NCI-H226 (cell line): ENCODE measurements at places on chromosomes 13 and 19.

GRCh38 chr13:43676320-43676719 lies 110.5 kb downstream of the ENOX1 start:
- DNase-seq: no peak

- DNase-seq: no peak
Measured at GRCh38 chr13:113756441-113757097, 2.5 kb upstream of the TMEM255B start.

DNA sequence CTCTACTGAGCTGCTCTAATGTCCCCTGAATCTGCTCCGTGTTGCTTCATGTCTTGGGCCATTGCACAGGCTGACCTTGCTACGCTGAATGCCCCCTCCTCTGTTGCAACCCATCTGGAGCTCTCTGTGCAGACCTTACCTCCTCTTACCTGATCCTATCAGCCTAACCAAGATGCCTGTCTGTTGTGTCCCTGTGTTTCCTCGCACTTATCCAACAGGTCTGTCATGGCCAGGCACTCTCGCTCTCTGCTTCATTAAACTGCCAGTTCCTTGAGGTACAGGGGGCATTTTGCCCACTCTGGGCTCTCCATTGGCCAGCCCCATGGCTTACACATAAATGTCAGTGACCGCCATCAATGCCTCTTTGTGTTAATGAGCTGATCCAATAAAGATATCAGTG lies 277.7 kb upstream of the TSHZ3 start:
- no peak for DNase-seq

GRCh38 chr19:7874076-7874896 lies at the start of gene PRR36:
Gene PRR36 (minus strand): TSS chr19:7874390. CDS start chr19:7873689, 701 bp downstream.
- peak; percentile 49 for DNase-seq

DNA sequence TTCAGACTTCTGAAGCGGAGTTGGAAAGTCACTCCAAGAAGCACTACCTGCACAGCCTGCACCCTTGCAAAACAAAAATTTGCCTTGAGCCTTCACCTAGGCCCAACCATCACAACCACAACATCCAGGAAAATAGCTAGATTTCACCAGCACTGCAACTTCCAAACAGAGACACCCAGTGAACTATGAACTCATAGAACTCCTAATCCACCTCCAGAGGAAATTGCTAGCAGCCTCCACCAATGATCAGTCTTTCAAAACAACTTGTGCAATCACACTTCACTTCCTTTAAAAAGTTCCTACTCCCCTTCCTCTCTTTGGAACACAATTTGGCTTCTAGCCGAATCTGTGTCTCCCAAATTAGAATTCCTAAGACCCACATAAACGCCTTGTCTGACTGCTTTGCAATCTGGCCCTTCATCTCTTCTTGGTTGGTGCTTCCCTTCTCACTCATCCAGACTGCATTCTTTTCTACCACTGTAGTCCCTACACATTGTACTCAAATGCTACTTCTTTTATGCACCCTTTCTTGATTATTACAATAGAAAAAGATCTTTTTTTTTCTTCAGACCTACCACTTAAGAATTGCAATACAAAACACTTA lies 489.2 kb upstream of the ARGLU1 start:
- no peak for DNase-seq

DNA sequence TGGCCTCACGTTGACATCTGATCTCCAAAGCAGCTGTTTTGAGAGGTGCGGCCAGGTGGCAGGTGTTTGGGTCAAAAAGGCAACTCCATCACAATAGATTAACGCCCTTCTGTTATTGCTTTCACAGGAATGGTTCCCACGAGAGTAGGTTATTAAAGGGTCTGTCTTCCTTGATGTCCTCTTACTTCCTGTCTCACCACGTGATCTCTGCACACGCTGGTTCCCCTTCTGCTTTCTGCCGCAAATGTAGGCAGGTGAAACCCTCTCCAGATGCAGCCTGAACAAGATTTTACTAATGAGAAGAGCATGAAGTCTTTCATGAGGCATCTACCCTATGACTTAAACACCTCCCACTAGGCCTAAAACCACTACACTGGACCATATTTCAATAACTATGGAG lies 22.8 kb upstream of the ZNF564 start:
- DNase-seq: no peak

GRCh38 chr19:55642153-55643002 lies 1.1 kb upstream of the ZNF581 start:
- no peak for DNase-seq

GRCh38 chr13:39870197-39870747 lies 214.8 kb downstream of the COG6 start:
- no peak for DNase-seq

DNA sequence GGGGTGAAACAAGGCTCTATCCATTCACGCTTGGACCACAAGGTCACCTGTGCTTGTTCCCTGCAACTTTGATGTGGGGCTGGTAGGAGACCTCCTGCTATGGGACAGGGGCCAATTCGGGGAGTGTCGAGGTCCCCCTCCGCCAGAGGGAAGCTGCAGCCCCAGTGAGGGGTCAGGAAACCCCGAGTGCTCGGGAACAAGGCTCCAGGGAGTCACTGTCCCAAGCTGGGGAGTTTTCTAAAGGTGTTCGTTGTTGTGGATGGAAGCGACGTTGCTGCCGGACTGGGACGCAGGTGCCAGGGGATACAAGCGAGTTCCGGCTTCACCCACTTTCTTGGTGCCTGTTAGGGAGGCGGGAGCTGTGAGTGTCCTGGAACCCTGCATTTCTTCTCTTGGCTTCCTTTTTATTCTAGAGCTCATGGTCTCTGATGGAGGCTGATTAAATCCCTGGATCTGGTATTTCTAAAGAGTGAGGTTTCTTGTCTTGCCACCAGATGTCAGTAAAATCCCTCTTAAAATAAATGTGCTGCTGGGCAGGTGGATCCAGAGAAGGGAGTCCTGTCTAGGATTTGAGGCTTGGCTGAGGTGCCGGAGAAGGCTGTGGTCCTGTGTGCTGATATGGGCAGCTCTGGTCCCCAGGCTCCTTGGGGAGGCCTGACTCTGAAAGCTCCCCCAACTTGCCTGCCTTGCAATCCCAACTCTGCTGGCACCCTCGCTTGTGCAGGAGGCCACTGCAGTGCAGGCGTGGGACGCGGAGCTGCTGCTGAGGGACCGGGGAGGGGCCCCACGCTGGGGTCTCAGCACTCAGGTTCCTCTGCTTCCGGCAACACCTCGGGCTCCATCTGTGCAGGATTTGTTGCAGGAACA lies 153.9 kb downstream of the TEX29 start:
- DNase-seq: peak; percentile 5

- no peak for DNase-seq
Measured at GRCh38 chr19:13210941-13211340, 60.7 kb downstream of the IER2 start.

- no peak for DNase-seq
Measured at GRCh38 chr19:4916292-4917082, 7.2 kb downstream of the UHRF1 start.

DNA sequence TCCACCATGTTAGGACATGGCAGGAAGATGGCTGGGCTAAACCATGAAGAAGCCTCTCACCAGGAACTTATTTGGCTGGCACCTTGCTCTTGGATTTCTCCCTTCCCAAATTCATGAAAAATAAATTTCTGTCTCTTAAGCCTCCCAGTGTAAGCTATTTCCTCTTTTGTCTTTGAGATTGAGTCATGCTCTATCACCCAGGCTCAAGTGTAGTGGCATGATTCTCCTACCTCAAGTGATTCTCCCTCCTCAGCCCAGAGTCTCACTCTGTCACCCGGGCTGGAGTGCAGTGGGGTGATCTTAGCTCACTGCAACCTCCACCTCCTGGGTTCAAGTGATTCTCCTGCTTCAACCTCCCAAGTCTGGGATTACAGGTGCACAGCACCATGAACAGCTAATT lies 12.6 kb downstream of the ZNF888 start:
- no peak for DNase-seq

DNA sequence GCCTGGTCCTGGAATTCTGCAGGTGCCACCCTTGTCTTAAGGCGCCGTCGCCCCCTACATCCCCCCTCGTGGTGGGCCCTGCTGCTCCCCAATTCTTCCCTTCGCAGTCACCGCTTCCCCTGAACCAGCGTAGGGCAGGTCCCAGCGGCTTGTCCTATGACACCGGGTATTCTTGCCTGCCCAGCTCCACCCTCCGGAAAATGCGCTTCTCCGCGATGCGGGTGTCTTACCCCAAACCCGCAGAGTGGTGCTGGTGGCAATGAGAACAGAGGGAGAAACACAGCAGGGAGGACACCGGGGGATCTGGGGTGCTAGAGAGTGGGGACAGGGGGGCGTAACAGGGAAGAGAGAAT lies 9.0 kb downstream of the ZNF808 start:
- DNase-seq: no peak

DNA sequence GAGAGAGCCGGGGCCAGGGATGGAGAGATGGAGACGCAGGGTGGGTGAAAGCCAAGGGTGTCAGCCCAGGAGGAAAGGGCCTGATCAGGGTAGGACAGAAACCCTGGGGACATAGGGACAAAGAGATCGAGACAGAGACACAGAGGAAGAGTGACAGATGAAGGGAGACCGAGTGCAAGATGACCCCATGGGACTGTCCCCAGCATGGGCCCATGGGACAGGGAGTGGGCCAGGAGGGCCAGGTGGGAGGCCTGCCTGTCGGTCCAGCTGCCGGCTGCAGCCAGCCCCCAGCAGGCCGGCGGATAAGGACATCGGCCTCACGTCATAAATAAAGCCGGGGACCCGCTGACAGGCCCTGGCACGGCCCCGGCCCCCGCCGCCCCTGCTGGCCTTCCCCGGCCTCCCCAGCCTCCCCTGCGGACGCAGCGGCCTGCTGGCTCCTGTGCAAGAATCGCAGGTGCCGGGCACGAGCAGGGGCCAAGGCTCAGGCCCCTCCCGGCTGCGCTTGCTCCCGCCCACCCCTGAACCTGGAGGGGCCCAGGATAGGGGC lies 6.3 kb downstream of the REX1BD start:
- DNase-seq: no peak

- DNase-seq: no peak
Measured at GRCh38 chr19:17125728-17126677, 50.4 kb downstream of the MYO9B start.

DNA sequence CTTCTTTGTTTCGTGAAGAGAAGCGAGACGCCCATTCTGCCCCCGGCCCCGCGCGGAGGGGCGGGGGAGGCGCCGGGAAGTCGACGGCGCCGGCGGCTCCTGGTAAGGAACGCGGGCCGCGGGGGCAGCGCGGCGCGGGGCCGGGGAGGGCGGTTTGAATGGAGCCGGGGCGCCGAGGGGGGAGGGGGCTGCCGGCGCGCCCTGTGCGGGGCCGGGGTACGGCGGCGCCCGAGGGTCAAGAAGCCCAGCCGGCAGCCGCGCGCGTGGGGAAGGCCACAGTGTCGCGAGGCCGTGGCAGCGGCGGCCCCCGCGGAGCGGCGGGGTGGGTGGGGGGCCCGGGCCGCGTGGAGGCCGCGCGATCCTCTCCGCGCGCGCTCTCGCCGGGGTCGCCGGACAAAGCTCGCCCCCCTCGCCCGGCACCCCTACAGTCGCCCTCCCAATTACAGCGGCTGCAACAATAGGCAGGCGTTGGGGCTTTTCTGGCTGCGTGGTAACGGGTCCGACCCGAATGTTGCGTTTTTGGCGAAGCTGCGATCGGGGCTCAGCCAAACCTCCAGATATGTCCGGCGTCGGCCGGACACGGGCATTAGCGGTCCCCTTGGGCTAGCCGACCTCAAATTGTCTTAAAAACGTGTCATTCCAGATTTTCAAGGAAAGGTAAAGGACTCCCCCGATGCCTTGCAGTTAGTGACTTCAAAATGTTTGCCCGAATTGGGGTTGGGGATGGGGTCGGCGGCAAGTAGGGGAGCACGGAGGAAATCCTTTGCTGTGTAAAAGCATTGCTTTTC lies 437 bp downstream of the SMARCA4 start:
- DNase-seq: no peak

DNA sequence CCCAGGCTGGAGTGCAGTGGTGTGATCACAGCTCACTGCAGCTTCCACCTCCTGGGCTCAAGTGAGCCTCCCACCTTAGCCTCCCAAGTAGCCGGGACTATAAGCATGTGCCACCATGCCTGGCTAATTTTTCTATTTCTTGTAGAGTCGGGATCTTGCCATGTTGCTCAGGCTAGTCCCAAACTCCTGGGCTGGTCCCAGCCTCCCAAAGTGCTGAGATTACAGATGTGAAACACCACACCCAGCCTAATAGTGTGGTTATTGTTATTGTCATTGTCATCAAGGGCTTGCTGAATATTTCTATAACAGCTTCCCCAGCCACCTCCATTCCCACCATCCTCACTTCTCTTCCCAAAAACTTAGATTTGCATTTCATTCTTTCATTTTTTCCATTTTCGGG lies 2.8 kb downstream of the OR2Z1 start:
- no peak for DNase-seq

DNA sequence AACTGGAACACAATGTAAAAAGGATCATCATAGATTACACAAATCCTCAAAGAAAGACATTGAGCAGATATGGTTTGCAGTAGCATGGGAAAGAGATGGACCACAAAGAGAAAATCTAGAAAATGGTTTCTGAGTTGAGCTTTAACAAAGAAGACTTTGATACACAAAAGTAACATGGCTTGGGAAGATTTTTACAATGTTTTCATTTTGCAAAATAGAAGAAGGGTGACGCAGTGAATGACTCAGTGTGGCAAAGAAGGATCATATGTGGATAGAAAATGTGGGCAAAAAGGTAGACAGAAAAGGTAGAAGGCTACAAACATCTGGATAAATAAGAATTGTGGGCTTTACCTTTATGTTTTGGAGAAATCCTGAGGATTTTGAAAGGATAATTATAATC lies 1220.5 kb downstream of the PCDH17 start:
- DNase-seq: no peak

DNA sequence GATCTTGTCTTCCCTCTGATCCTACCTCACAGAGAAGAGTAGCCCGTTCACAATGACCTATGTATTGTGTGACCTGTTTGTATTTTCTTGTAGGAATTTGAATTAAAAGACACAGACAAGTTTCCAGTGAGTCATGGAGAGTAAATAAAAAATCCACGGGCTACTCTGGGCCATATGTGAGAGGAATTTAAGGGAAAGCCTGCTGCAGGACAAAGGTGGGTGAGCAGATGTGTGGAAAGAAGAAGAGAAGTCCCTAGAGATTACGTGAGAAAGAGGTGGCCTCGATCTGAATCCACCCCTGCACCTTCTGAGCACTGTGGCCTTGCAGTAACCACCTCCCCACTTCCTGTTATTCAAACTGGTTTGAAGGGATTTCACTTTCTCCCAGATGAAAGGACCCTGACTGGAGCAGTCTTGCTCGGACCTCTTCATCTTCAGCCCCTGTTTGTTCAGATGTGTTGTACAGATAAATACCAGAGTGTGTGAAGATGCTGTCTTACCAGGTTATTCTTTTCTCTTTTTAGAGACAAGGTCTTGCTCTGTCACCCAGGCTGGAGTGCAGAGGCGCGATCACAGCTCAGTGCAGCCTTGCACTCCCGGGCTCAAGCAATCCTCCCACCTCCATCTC lies 205.4 kb downstream of the PDS5B start:
- no peak for DNase-seq

DNA sequence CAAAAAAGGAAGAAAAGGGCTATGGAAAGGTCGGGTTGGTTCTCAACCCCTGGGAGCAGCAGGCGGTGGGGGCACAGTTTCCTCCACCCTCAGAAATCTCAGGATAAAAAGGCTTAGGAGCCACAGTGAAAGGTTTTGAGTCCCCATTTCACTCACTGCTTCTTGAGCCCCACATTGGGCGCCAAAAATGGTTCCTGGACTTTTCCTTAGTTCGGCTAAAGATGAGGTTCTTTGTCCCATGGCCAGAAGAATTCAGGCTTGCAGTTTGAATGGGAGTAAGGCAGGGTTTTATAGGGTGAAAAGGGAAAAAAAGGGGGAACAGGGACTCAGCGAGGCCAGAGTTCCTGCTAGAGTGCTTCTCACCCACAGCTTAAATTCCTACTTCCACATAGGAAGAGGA lies 179.5 kb downstream of the GGACT start:
- DNase-seq: peak; percentile 10

GRCh38 chr13:114089751-114090400 lies 42.5 kb downstream of the RASA3 start:
- DNase-seq: no peak

GRCh38 chr13:85228692-85229091 lies 570.5 kb downstream of the SLITRK6 start:
- DNase-seq: no peak
